ENCODE measurements at places on chromosomes 16 and 17.

- DNase-seq = no peak
Measured at GRCh38 chr16:51579652-51580360, 428.7 kb upstream of the SALL1 start.

- DNase-seq = no peak
Measured at GRCh38 chr16:10552998-10553491, 27.4 kb downstream of the EMP2 start.

- no peak for DNase-seq
Measured at GRCh38 chr17:32470405-32471167, 16.2 kb upstream of the CDK5R1 start.

- DNase-seq = peak; percentile 29
Measured at GRCh38 chr16:57600048-57600835, 28.2 kb upstream of the ADGRG1 start.

GRCh38 chr16:1225051-1225451 is at the start of gene TPSG1:
Gene TPSG1, minus strand, starts transcription at chr16:1225268. Its CDS starts 16 bp downstream, at chr16:1225252.
- DNase-seq = no peak

- DNase-seq = peak; percentile 86
Measured at GRCh38 chr16:11133344-11133943, 122.6 kb downstream of the SOCS1 start.

All from SJCRH30 (cell line).